ENCODE measurements at places on chromosomes 6 and 20.

- no peak for DNase-seq
These were observed 766.5 kb downstream of the BCKDHB start for GRCh38 chr6:80872951-80873308.

GRCh38 chr6:44404022-44404714 lies 16.7 kb downstream of the CDC5L start:
- DNase-seq, result no peak

DNA sequence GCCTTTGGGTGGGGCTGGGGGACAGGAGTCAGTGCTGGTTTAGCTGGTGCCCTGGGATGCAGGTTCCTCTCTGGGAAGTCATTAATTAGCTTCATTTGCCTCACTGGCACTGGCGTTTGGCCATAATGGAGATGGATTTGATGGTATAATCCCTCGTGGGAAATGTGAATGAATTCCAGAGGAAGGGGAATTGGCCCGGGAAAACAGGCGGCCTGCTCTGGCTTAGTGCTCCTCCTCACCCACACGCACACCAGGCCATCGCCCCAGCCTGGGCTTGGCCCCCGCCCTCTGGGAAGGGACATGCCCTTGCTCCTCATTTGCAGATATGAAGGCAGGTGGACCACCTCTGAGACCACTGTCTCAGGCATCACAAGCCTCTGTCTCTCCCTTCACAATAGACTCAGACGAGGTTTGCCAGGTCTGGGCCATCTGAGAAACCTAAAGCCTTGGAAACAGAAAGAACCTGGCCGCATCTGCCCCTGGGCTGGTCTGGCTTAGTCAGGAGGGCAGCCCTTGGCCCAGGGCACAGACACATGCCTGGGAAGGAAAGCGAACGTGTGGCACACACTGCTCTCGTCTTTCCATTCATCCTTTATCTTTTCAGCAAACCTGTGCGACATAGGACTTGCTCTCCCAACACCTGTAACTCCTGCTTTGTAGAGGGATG lies 199.2 kb upstream of the CDH4 start:
- DNase-seq, result no peak

- no peak for DNase-seq
These were observed 13.8 kb downstream of the NQO2 start for GRCh38 chr6:3013486-3013885.

GRCh38 chr6:40881501-40881900 lies 157.5 kb downstream of the UNC5CL start:
- no peak for DNase-seq

DNA sequence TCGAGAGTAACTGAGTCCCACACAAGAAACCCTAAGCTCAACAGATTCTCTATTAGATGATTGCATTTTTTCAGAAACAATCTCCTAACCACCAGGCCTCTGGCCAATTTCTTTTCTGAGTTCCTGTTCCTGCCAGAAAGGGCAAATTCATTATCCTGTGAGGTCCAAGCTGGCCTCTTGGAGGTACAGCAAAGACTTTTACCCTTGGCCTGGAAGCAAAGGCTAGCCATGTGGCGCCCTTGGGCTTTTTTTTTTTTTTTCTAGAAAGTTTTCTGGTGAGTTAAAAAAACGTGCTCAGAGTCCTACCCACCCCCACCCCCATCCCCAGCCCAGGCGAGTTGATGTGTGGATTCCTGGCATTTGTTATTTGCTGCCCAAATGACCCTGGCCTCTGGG lies 59.0 kb upstream of the EEF1A1 start:
- no peak for DNase-seq

GRCh38 chr6:139433631-139434419 lies 59.4 kb upstream of the CITED2 start:
- DNase-seq, result no peak

DNA sequence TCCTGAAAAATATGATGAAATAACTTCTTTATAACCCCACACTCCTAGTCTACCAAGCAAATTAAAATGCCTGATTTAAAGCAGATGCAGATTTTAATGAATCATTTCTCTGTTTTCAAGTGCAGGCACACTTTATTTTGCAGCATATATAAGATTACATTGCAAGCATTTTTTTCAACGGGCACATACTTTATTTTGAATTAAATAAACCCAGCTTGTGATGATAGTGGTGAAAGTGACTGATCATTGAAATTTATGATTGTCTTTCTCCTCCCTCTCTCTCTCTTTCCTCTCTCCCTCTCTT lies 12.2 kb upstream of the MOXD1 start:
- DNase-seq, result no peak

- DNase-seq, result no peak
These were observed 13.9 kb downstream of the NT5E start for GRCh38 chr6:85463621-85464259.

GRCh38 chr20:36364506-36364905 lies 58.4 kb downstream of the DLGAP4 start:
- DNase-seq, result no peak

- no peak for DNase-seq
These were observed 63.1 kb downstream of the SLX4IP start for GRCh38 chr20:10498200-10498599.

DNA sequence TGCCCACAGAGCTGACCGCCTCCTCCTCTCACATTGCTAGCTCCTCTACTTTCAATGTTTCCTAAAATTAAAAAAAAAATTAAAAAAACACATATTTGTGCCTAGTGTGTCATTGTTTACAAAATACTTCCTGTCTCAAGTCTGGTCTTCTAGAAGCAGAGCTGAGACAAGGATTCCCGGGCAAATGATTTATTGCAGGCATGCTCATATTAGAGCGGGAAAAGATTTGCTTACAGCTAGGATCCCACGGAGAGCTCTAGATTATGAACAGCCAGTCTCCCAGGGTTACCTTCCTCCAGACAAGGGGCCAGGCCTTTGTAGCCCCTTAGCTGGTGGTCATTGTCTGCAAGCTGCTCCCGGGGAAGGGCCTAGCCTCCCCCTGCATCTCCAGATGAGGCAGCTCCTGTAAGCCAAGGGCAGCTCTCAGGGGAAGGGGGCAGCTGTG lies 9.4 kb downstream of the PACSIN1 start:
- DNase-seq, result no peak

DNA sequence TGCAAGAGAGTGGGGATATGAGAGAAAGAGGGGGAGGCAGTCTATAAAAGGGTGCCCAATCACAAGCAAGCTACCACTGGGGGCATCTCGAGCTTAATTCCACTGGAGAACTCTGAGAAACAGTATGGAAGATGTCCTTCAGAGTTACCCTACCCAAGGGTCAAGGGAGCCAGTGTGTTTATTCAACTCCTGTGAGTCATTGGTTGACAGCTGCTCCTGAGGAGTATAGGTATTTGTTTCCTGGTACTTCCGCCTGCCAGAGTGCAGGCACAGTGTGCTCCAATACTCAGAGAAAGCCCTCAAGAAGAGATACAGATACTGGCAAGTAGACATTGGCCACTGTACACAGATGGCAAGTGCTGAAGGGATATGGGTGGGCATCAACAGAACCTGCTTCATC lies 49.5 kb downstream of the ARHGAP40 start:
- no peak for DNase-seq

DNA sequence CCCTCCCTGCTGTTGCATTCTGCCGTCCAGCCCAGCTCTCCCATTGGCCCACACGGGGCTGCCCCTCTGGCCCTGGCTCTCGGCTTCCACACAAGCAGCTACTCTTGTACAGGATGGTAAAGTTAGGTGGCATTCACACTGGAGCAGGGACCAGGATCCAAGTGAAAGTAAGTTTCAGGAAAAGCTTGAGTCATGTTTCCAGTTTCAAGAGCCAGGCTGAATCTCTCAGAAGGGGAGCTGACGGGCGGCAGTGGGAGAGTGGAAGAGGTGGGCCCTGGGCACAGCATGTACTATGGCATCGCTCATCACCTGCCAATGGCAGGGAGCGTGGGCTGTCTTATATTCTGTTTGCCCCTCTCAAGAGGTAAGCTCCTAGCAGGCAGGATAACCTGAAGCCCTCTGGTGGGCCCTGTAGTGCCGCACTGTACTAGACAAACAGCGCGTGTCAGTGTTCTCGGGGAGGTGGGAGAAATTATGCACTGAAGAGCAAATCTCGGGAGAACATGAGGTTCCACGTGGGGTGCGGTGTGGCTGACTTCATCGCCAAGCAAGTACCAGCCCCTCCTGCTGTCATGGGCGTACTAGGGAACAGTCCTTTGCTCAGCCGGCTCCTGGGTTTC lies 241.5 kb downstream of the NRN1 start:
- DNase-seq, result no peak

GRCh38 chr20:881051-881782 lies 34.9 kb downstream of the ANGPT4 start:
- DNase-seq, result no peak

DNA sequence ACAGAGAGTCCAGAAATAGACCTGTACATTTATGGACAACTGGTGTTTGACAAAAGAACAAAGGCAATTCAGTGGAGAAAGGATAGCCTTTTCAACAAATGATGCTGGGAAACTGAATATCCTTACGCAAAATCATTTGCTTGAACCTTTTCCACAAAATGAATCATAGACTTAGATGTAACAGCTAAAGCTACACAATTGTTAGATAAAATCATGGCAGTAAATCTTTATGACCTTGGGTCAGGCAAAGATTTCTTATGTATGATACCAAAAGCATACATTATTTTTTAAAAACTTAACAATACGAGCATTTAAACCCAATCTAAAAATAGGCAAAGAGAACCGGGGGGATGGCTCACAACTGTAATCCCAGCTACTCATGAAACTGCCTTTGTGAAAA lies 73.5 kb upstream of the DST start:
- DNase-seq, result no peak

GRCh38 chr20:48773837-48774418 lies 53.9 kb downstream of the PREX1 start:
- no peak for DNase-seq

DNA sequence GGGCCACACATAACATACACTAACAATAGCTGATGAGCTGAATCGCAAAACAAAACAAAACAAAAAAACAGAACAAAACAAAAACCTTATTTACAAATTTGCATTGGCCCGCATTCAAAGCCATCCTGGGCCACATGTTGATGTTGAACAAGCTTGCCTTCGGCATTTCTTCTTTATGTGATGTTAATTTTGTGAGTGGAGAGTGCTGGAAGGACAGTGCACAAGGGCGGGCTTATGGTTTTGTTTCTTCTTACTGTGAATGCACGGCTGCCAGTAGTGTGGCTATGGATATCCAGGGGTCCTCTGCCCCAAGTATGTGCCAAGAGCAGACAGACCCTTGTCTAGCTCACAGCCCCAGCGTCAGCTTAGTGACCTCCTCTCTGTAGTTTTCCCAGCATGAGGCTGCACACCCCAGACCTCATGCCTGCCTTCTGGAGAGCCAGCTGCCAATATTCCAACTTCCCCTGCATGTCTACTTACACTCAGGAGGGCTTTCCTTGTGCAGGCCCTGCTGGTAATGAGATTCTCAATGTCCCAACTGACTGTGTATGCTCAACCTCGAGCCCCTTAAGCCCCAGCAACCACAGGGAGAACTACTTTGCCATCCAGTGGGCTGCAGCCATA lies 24.9 kb downstream of the ZNF292 start:
- no peak for DNase-seq

DNA sequence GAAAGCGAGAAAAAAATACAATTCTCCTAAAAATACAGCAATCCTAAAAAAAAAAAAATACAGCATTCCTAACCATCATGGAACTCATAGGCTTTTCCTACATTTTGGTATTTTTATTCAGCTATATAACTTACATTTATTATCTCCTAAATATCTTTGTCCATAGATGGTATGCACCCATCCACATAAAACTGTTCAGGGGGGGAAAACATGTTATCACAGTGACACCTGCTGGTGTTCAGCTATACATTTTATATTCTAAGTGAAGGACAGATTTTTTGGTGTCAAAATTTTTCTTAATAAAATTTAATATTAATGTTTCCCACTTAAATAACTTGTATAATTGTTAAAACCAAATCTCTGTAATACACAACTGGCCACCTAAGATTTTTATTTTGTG lies 58.0 kb downstream of the BLOC1S5 start:
- no peak for DNase-seq

- DNase-seq, result peak; percentile 47
These were observed 8.6 kb downstream of the NKX2-2 start for GRCh38 chr20:21505161-21505809.

- DNase-seq, result no peak
These were observed 563 bp downstream of the MGME1 start for GRCh38 chr20:17969278-17969883.

GRCh38 chr20:3315136-3315535 lies 76.1 kb upstream of the SLC4A11 start:
- no peak for DNase-seq

DNA sequence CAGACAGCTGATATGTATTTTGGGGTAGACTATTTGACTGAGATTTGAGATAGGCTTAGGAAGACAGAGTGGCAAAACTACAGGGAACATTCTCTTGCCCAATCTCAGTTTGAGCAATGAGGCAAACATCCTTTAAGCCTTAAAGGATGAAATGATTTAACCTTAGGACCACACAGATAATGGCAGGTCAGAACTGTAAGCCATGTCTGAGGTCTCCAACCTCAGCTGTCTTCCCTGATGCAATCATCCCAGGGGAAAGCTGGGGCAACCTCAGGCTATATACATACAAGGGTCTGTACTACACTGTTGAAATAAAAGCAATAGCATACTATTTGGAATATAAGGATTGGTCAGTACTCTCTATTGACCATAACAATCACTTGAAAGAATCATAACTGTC lies 83.8 kb upstream of the NUP153 start:
- no peak for DNase-seq

DNA sequence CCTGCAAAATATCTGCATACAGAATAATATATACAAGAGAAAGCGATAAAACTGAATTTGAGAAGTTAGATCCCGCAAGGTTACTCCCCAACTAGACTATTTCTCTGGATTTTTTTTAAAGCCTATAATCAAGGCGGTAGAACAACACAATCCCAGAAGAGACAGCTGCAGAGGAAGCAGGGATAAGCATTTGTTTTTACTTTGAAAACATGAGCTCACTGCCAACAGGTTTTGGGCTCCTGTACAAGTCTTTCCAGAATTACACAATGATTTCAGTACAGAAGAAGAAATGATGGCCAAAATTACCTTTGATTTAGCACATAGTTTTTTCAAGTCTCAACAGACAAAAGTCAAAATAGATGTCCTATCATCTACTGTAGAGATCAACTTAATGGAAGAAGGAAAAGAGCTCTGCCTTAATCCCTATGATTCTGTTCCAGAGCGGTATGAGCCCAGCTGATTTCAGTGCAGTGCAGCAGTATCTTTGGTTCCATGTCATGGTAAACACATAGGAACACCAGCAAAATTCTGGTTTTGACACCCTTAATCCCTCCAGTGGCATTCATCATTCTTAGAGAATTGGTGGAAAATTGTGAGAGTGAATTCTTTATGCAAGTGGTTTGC lies 304.3 kb downstream of the HDGFL1 start:
- no peak for DNase-seq

GRCh38 chr6:145155873-145156782 lies 579.2 kb downstream of the EPM2A start:
- DNase-seq, result no peak
